ENCODE measurements at places on chromosomes 11 and 22.

DNA sequence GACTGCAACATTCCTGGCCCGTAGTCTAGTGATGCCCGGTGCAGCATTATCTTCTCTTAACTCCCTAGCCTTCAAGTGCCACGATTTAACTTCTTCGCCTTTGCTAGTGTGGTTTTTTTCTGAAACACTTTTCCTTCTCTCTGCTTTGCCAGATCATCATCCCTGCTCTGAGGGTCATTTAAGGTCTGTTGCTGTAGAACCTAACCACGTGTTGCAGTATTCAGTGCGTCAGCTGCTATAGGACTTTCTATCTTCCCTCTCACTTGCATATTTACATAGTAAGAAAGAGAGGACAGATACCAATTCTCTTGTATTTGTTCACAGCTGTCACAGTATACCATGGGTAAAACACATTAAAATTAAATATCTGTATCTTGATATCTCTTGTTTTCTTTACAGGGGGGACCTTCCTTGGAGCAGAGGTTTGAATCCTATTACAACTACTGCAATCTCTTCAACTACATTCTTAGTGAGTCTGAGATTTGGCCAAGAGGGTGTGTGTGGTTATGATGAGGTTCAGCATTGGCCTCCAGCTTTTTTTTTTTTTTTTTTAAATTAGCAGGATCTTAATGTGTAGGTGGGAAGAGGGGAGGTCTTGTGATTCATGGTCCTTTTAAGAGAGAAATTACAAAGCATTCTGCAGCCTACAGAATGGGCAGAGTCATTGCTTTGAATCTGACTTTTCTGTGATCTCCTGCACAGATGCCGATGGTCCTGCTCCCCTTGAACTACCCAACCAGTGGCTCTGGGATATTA is 13.5 kb downstream of the EIF3L start:
- no peak for DNase-seq

DNA sequence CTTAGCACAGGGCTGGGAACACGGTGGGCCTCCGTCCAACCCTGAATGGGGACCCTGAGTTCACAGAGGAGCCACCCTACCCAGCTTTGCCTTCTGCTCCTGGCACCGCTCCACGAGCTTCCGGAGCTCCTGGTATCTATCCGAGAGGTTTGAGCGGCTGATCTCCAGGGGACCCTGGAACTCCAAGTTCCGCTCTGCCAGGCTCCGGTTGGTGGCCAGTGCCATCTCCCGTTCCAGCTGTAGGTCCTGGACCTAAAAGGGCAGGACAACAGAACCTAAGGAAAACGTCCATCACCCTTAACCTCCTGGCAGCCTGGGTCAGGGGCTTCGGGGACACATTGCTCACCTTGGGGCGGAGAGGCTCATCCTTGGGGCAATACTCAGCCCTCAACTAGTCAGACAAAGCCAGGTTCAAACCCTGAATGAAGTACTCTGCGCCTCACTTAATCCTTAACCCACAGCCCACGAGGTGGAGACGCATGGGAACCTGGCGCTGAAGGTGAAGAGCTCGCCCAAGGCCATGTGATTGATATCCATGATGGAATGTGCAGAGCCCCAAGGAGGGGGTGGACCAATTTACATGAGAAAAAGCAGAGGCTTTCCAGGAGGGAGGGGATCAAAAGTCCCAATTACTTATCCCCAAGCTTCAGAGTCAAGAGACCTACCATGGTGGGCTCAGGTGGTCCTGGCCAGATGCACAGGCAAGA is 27.1 kb downstream of the VPS37C start:
- no peak for DNase-seq

DNA sequence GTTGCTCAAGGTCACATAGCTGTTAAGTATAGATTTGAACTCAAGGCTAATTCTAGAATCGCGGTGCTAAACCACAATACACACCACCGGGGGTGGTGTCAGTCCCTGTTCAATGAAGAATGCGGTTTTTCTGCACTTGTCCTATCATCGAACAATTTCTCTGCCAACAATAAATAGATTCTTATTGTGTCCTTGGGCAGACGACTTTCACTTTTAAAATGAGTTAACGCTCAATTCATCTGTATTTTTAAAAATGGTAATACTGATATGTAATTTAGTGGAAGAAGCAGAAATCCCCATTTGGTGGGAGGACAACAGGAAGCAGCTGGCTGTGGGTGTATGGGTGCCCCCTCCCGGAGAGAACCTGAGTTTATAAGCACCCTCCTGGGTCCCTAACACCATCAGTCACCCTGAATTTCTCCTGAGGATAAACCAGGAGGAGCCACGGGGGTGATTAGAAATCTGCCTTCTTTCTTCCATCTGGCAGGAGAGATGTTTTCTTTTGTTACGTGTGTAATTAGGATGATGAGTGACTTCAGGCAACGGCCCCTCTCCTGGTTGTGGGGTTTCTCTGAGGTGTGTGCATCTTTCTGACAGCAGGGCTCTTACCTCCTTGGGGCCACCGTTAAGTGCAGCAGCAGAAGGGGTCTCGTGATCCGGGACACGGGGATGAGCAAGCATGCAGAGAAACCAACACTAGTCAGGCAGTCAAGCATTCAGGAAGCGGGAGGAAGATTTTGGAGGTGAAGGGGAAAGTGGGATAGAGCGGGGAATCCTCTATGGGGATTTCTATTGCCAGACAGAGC is 87.7 kb downstream of the GRAMD1B start:
- no peak for DNase-seq

DNA sequence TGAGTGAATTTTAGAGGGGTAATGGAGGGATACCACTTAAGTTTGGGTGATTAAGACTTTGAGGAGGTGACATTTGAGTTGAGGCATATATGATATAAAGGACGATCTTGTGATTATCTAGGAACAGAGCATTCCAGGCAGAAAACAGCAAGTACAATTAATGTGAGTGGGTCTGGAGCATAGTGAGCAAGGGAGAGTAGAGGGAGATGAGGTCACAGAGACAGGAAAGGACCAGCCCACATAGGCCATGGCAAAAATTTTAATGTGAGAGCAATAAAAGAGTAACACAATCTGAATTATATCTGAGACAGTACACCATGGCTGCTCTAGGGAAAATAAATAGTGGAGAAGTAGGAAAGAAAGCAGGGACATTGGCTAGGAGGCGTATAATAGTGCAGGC is 14.5 kb upstream of the HSPA8 start:
- no peak for DNase-seq

- DNase-seq: no peak
Measured at GRCh38 chr11:119441898-119442243, 18.9 kb upstream of the THY1 start.

- no peak for DNase-seq
Measured at GRCh38 chr11:116275635-116276034, 497.2 kb downstream of the BUD13 start.

DNA sequence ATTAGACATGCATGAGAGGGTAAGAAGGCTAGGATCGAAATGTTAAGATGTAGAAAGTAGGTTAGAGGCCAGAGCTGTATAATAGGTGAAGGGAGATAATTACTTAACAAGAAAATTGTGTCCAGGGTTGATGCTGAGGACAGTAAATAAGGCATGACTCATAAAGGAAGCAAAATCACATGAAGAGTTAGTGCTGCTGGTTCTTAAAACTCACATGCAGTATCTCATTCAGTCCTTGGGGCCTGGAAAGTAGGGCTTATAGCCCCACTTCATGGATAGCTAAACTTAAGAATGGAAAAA is 130.2 kb downstream of the NCAM1 start:
- DNase-seq: no peak

DNA sequence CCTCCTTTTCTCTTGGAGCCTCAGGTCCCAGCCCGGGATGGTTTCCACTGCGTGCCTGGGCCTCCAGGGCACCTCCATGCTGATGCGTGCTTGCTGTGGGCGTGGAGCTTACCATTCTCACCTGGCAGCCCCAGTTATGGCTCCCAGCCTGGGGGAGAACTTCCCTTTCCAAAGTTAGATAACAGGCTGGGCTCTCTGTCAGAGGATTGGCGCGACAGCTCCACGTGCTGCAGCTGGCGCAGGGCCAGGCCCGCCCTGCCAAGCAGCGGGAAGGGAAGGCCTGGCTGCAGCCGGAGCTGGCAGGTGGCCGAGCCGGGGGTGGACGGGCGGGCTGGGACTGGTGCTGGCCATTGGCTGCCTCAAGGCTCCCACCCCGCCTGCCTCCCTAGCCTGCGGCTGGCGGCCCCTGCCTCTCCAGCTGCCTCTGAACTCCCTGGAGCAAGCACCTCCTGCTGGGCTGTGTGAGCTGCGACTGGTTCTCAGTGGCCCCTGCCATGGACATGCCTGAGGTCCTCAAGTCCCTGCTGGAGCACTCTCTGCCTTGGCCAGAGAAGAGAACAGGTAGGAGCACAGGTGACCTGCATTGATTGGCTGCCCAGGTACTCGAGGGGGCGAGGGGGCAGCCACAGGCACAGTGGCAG is 14.6 kb upstream of the TEF start:
- no peak for DNase-seq

DNA sequence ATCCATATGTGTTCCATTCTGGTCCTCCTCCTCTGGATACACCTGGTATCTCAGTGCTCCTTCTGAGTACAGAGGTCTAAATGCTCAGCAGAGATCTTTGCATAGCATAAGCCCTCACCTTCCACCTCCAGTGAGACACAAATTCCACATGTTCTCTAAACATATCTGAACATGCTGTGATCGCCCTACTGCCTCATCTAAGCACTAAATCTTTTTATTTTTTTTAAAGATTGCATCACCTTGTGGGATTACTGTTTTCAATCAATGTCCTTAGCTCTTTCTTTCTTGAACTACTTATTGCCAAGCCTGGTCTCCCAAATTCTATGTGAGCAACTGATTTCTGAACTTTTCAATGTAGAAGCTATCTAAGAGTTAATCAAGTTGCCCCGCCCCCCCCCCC is 113.4 kb downstream of the TRPC6 start:
- no peak for DNase-seq

GRCh38 chr22:24156141-24156912 is 25.0 kb upstream of the SUSD2 start:
- DNase-seq: no peak

- DNase-seq: no peak
Measured at GRCh38 chr11:67405196-67405567, 1.3 kb downstream of the TBC1D10C start.

DNA sequence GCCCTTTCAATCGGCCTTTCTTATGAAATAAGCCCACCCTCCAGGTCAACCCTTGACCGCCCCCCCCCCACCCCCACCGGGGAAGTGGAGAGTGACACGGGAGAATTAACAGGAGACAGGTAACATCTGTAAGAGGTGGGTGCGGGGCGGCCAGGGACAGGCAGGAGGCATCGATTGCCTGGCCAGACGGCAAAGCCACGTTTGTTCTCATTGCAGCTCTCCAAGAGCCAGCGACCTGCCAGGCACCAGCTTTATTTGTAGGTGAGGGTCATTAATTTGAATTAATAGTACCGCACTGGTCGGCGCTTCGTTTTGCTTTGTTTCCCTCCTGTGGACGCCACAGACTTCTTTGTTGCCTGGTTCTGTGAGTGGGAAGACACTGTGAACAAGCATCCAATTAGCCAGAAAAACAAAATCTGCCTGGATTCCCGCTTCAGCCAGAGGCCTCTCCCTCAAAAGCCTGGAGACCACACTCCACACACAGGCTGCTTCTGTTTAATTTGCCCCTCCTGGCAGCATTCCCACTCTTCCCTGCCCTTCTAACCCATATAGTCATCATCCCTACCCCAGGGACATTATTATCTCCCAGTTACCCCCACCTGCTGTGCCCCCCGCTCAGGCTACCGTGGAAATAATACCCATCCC is 104.5 kb upstream of the OPCML start:
- DNase-seq: no peak

DNA sequence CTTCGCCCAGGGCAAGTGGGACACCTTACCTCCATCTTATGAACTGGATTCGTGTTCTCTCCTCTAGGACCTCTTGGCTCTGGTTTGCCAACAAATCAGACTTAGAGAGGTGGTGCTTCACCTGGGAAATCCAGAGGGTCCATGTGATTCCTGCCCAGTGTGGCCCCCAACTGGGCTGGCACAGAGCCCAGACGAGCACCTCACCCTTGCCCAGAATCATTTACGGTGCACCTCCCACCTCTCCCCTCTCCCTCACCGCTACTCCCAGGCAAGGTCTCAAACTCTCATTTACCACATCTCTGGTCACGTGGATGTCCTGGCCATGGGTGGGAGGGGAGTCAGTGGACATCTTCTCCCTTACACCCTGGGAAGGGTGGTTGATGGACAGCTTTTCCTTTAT is 1.1 kb downstream of the SPATA19 start:
- no peak for DNase-seq

GRCh38 chr11:60703374-60703773 is 4.0 kb downstream of the MS4A8 start:
- no peak for DNase-seq

DNA sequence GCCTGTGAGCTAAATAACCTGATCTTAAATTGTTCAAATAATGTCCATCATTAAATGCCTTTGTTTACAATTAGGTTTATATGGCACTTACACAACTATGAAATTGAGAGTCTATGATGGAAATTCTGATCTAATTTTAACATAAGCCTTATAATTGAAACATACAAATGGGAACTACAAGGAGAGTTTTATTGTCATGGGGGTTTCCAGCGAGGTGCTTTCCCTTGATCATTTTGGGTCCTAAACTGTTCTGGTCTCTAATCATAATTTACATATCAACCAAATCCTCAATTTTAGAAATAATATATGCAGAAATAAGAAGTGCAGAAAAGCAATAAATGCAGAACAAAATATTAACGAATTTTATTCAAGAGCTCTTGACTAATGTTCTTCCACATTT is 44.9 kb downstream of the RRAS2 start:
- DNase-seq: no peak

DNA sequence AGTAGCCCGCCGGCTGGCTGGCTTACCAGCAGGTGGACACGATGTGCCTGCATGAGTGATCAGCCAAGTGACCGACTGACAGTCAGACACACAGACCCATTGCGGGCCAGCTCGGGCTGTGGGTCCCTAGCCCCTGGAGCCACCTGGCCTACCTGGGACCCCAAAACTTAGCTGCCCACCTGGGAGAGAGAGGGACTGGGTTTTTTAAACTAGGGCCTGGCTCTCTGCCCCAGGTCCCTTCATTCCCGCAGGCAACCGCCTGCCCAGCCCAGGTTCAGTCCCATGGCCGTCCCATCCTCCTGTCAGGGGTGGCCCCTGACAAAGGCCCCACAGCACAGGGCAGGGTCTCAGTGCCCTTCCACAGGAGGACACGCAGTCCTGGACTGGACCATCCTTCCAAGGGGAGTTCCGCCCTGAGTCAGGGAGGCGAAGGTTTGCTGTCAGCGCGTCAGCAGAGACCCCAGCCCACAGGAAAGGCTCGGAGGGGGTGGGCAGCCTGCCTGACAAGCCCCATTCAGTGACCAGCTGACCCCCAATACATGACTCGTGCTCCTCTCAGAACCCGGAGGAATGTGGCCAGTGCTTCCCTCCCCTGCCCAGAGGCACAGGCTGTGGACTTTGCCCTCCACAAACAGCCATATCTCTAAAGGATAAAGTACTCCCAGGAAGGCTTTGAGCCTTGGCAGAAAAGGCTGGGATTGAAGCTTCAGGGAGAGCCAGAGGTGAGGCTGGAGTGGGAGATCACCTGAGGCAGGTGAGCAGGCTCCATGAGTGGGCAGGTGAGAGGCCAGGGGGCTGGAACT is 8.4 kb downstream of the SLCO2B1 start:
- DNase-seq: no peak

Measured in stimulated activated CD8-positive, alpha-beta memory T cell treated with anti-CD3 and anti-CD28 coated beads, Interleukin-2, amount 100 ng/mL, for 1 hour (primary cell).